Spinal cord (tissue), 10 donors: ENCODE measurements at places on chromosomes 2 and 18. TPM values are rescaled to one million over a fixed set of nuclear protein-coding genes. Genes with fewer than 3 reads are reported as not detected.
A peak's percentile ranks its signal among the peaks of the same experiment; 100 is the strongest.

EDAR gene
- 0.66 TPM for total RNA-seq

VSNL1 gene
- 58.6 TPM for total RNA-seq

GRCh38 chr2:124514236-124514635 lies 489.1 kb downstream of the CNTNAP5 start:
- DNase-seq, result no peak

DNA sequence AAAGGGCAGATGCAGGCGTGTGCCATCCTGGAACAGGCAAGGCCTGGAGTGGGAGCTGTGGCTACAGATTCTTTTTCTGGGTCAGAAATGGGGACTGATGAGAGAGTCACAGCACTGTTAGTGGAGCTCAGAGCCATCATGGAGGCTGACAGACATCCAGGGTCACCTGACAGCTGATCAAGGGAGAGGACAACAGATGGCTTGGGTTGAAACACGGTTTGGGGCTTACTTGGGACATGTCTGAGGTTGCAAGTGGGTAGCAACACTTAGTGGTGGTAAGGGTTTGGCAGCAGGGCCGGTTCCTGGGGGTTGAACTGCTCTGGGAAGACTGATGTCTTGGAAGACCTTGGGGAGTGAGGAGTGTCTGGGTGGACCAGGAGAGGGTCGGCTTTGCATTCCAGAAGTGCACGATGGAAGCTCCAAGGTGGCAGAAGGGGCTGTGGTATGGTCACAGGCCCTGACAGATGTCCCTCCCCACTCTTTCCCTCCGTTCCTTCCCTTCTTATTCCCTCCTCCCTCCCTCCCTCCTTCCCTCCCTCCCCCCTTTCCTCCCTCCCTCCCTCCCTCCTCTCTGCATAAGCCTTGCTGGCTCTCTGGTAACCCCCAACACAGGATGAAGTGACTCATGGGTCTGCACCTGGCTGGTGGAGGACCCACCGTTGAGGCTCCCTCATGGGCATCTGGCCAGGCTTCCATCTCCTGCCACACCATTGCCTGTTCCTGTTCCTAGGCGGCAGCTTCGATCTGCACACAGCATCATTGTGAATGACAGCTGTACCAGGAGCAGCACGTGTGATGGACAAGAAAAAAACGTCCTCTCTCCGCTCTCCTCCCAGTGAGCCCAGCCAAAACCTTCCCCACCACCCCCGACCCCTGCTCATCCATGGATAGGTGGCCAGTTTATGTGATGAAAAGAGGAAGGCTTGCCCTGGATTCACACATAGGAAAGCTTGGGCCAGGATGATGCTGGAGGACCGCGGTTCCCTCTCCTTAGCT lies 63.8 kb upstream of the RPL31 start:
- no peak for DNase-seq

- peak; percentile 48 for DNase-seq
Observed at GRCh38 chr2:159290289-159290907, 3.9 kb upstream of the WDSUB1 start.

DNA sequence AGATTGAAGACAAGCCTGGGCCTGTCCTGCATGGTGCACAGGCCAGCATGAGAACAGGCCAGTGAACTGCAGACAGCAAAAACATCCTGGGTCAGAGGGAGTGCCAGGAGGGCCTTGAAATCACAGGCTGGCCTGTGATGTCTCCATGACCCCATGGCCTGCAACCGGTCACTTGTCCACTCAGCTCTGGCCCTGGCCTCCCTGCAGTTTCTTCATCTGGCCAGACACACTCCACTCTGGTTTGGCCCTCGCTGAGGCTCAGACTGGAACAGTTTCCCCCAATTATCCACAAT lies 12.6 kb downstream of the CYRIA start:
- DNase-seq, result no peak
